ENCODE measurements at places on chromosomes 16 and 17. TPM values are rescaled to one million over a fixed set of nuclear protein-coding genes. Genes with fewer than 3 reads are reported as not detected.

Gene MRPL38
- 54.0 TPM for total RNA-seq

Gene MFSD6L
- total RNA-seq = not detected

Gene AANAT
- total RNA-seq = not detected

DNA sequence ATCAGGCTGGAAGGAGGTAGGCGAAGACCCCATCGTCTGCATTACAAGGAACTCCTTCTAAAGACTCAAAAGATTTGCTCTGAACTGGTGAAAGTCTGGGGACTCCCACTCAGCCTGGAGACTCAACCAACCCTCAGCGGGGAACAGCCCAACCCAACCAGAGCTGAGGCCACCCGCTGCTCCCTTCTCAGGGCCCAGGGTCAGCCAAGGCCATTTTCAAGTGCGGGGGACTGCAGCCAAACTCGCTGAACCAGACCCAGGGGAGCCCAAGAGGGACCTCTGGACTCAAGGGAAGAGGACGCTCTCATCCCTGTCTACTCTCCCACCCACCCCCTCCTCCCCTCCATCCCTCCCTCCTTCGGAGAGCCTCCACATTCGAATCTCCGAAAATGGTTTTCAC lies 24.1 kb downstream of the XYLT1 start:
- no peak for DNase-seq

Gene ALOX12
- total RNA-seq = not detected

GRCh38 chr16:68715471-68715870 lies 21.6 kb upstream of the CDH1 start:
- no peak for DNase-seq

Gene CA4
- total RNA-seq = not detected

Gene TP53TG3B
- not detected for total RNA-seq

Gene KCNH4
- total RNA-seq = not detected

Gene CLEC18A
- not detected for total RNA-seq

- DNase-seq = no peak
These were observed 88.2 kb downstream of the STX8 start for GRCh38 chr17:9487406-9487805.

GRCh38 chr16:82735186-82735585 lies 108.4 kb downstream of the CDH13 start:
- DNase-seq = no peak

- DNase-seq = no peak
These were observed 258.8 kb upstream of the ASIC2 start for GRCh38 chr17:33551911-33552310.

- no peak for DNase-seq
These were observed 847.4 kb upstream of the EEF2KMT start for GRCh38 chr16:5944971-5945370.

Gene CDRT15L2
- total RNA-seq = not detected

Measured in SJSA1 (cell line).